ENCODE measurements at places on chromosomes 6 and 20.

GRCh38 chr6:41564448-41565142, 18.4 kb downstream of the FOXP4 start:
- no peak for DNase-seq

DNA sequence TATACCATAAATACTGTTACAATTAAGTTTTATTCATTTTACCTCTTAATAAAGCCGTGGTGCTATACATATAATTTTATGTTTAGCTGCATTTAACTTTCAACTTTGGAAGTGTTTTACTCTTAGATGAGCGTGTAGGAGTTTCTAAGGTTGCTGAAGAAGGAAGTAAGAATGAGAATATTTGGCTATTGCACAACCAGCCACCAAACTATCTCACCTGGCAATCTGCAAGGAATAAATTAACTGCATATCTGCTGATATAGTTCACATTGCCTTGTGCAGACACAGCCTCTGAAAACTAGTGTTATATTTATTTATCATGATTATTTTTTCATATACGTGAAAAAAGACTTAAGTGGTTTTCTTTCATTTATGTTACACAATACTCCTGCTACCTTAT, 230.4 kb downstream of the PLCB1 start:
- DNase-seq = no peak

DNA sequence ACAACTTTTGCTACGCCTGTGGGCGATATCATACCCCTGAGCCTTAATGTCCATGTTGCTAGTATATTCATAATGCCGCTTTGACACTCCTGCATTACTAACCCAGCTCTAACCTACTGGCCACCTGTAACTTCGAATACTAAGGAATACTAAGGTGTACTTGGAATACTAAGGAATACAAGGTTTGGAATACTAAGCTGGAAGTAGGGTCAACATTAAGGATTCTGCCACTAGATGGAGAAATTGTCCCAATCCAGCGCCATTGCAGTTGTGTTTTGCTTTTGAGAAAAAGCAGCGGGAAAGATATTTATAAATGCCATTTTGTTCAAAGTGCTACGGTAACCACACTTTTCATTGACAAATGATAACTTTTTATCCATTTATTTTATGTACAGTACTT, 10.7 kb downstream of the TBXT start:
- DNase-seq = no peak

- DNase-seq = no peak
Measured at GRCh38 chr20:20783450-20783849, 71.0 kb upstream of the RALGAPA2 start.

- DNase-seq = no peak
Measured at GRCh38 chr20:45336530-45337366, 11.5 kb downstream of the SDC4 start.

- no peak for DNase-seq
Measured at GRCh38 chr6:170575250-170575649, 9.2 kb downstream of the PDCD2 start.

- DNase-seq = no peak
Measured at GRCh38 chr6:91486200-91486599, 899.3 kb upstream of the MAP3K7 start.

DNA sequence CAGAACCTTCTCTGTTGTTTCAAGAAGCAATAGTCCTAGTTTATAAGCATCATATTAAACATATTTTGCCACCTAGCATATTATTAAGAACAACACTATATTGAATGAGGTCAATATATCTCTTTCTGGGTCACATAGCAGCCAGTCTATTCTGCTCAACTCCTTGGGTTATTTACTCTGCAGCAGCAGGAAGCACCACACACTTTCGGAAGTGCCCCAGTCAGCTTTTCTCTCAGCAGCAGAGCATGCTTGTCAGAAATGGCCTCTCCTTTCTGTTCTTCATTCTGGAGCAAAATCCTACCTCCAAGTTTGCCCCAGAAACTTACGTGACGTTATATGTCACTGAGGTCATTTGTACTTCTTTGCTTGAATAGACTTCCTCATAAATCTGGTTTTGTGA, 22.7 kb downstream of the CFAP206 start:
- DNase-seq = no peak

- DNase-seq = no peak
Measured at GRCh38 chr6:110703906-110704594, 111.2 kb downstream of the CDK19 start.

- no peak for DNase-seq
Measured at GRCh38 chr6:71031912-71032311, 75.1 kb upstream of the B3GAT2 start.

DNA sequence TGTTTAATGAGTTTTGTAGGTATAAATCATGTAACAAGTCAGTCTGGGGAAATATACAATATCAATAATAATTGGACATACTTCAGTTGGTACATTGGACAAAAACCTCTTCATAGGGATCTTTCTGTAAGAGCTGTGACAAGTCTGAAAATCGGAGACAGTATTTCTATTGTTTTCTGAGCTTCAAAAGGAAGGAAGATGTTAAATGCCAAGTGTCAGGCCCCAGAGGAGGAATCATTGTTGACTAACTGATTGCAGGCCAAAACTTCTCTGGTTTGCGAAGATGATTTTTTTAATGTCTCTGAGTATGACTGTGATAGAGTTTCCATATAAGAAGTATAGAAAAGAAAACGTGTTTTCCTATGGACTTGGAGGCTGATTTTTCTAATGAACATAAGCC, 316.4 kb downstream of the RNF144B start:
- no peak for DNase-seq

DNA sequence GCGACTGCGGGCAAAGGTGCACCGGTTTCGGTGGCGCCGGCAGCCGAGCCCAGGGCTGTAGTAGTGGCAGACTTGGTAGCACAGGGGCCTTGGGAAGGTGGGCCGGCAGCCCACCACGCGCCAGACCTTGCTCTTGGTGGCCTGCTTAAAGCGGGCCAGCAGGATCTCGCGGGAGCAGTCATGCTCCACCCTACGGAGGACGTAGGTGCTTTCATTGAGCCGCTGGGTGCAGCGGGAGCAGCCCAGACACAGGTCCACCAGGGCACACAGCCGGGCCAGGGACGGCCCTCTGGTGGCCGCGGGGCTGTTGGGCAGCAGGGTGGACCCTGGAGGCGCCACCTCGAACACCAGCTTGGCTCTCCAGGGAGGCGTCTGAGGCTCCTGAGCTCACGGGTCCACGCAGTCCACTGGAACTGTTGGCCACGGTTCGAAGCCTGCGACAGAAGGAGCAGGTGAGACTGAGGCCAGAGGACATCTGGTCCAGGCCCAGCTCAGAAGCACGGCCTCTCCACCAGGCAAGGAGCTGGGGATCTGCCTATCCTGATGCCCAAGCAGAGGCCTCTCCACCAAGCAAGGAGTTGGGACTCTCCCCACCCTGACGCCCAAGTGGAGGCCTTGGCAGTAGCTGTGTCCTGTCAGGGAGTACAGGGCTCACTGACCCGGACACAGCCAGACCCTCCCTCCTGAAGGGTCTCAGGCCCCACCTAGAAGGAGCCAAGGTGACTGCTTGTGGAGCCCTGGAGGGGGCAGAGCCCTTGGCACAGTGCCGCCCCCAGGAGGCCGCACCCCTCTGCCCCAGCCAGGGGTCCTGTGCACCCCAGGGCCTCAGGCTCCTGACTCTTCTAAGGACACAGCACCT, 1.0 kb downstream of the HELZ2 start:
- DNase-seq = no peak

GRCh38 chr6:65989676-65990075, 282.6 kb upstream of the EYS start:
- no peak for DNase-seq

DNA sequence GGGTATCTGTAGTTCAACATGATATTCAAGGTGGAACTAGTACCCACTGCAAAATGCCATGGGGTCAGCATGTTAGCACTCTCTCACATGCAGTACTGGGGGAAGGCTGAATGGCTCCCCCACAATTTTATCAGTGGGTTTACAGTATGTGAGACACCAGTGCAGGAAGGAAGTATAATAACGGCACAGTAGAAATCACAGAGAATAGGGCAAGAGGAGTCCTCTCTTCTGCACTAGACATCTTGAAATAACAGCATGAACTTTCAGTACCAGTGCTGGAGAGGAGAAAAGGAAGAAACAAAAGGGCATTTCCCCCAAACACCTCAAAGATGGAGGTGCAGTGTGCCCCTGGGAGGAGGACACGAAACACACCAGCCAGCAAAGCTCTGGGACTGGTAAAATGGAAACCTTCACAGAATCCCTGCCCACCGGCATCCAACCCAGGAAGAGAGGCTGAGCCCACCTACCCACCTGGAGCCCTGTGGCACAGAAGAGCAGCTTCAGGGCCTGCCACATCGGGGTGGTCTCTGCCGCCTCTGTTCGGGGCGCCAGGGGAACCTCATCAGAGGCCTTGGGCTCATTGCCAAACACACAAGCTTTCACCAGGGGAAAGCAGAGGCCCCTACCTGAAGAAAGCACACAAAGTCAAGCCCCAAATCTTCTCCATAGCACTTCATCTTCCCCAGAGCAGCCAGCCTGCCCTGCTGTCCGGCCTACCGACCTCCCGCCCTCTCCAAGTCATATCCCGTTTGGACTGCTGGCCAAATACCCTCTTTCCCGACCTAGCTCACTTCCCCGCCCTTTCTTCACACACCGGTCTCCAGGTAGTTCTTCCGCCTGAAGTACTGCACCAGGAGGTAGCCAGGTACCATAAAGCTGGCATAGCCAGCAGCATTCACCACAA, 1.2 kb downstream of the SLC35B2 start:
- DNase-seq = no peak

DNA sequence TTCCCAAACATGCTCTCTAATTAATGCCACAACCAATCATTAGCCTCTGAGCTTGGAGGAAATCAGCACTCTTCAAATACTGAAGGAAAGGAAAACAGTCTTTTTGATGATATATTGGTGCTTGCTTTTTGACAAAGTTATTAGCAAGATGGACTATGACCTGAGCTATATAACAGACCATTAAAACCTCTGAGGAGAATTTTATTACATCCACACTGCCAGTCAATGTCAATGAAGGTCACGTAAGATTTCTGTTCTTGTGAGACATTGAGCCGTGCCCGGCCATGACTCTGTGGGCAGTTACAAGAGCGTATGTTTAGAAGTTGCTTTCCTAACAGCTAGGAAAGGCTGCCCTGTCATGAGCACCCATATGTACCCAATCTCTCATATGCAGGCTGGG, 659.0 kb downstream of the UTRN start:
- no peak for DNase-seq

DNA sequence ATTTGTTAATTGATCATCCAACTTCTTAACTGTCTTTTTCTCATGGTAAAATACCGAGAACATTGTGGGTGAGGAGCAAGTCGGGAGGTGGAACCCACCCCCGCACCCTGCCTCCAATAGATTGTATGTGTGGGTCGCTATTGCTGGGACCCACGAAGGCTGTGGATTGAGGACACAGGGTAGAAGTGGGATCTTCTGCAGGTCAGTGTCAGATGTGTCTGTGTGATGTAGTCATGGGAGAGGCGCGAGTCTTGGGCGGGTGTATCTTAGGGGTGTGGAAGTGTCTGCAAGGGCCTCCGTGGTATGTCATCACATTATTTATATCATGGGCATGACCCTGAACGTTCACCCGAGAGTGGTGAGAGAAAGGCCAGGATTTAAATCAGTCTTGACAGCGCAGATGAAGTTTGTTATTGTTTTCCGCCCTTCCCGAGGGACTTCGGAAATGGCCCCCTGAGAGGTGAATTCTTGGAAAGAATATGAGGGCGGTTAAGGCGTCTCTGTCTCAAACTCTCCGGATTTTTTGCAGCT, 472 bp upstream of the PAQR8 start:
- no peak for DNase-seq

DNA sequence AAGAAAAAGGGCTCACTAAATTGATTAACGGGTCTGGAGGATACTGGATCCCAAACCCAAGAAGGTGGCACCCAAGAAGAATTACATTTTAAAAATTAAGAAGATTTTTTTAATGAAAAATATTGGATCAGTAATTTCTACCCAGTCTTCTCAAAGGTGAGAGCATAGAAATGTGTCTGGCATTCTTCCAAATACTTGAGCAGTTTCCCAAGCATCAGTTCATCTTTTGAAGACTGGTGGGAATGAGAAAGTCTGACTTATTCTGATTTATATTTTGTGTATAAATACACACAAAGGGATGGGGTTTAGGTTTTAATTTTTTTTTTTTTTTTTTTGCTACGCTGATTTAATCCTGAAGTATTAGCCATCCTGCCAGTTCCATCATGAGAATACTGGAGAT, 3.3 kb downstream of the MGME1 start:
- DNase-seq = no peak

DNA sequence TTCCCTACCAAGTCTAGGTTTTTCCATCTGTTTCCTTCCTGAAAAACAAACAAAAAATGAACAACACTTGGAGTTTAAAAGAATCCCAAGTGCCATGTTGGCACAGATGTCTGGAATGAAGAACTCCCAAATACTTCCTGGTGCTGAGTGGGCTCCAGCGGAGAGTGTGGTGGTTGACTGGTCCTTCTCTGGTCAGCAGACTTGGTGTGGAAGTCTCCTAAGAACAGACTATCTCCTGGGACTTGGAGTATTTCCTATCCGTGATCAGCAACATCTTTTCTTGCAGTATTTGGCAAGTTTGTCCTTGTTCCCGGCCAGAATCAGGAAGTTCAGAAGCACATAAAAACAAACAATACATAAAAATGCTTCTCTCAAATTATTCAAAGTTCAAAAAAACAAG, 154.1 kb downstream of the MTFR2 start:
- no peak for DNase-seq

GRCh38 chr6:20769631-20770030, 235.4 kb downstream of the CDKAL1 start:
- no peak for DNase-seq

- DNase-seq = no peak
Measured at GRCh38 chr6:35312807-35313206, 15.2 kb downstream of the DEF6 start.

DNA sequence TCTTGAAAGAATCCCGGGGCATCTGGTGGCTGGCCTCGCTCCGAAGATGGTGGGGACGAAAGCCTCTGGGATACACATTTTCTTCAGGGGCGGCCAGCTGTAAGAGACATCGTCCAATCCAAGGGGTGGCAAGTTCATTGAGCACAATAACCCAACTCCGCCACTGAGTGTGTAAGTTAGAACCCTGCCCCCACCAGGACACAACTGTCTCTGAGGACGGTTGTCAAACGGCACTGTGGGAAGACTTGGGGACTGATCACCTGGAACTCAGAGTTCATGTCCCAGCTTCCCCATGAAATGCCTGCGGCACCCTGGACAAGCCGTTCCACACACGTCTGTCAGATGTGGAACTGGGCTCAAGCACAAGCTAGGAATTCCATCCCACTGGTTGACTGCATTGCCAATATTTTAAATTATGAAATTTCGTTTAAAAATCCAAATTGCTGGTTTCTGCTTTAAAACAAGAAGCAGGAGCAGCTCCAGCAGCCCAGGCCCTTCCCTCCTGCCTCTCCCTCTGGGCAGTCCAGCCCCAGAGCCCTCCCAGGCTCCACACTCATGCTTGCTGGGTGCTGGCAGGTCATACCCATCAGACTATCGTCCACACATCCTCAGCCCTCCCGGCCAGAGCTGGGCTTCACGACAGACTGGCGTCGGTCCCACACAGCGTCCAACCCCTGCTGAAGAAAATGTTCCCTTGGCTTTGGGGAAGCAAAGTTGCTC, 80.9 kb upstream of the AFDN start:
- DNase-seq = no peak

- DNase-seq = no peak
Measured at GRCh38 chr20:19735446-19735845, 22.6 kb upstream of the RIN2 start.

All from activated CD8-positive, alpha-beta memory T cell treated with anti-CD3 and anti-CD28 coated beads for 48 hours (primary cell).